ENCODE measurements at places on chromosomes 2 and 18.

DNA sequence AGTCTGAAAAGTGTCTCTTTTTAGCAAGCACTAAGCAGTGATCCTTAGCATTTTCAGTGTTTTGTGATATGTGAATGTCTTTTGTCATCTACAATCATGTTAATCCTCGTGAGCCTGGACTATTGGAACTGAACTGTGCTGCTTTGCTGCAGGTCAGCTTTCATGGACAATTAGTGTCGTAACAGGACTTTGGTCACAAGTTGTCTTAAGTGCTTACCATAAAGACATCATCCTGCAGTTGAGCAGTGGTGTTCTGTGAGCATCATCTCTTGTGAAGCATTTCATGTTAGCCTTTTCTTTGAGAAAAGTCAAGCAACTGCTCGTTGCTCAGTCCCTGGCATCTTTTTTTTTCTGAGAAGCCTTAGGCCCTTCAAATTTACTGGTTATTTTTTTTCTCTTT lies 135.9 kb downstream of the ZNF407 start:
- DNase-seq: no peak

GRCh38 chr2:228180181-228181097 lies 1.0 kb downstream of the SPHKAP start:
- DNase-seq: no peak

DNA sequence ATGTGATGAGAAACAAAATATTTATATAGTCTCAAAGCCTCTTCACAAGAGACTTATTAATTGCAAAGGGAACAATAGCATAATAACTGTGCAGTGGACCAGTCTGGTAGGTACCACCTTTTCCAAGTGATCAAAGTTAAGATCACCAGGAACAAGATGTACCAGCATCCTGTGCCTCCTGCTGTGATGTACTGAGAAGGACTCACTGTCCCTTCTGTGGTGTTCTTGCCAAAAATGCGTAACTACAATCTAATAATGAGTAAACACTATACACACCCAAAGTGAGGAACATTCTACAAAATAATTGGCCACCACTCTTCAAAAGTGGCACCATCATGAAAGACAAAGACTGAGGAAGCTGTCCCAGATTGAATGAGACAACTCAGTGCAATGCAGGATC lies 14.5 kb downstream of the GNLY start:
- no peak for DNase-seq

DNA sequence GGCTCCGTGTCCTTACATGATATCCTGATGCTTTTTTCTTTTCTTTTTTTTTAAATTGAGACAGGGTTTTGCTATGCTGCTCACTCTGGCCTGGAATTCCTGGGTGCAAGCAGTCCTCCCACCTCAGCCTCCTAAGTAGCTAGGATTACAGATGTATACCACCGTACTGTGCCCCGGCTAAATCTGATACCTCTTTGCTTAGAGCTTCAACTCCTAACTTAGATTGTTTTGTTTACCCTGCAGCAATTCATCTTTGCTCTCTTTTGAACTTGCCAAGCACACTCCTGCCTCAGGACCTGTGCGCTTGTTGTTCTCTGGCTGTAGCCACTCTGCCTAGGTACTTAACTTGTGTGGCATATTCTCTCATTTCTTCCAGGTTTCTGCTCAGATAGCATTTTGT lies 24.5 kb downstream of the RAB10 start:
- DNase-seq: no peak

- DNase-seq: no peak
Observed at GRCh38 chr2:108407864-108408729, 30.3 kb downstream of the SULT1C4 start.

DNA sequence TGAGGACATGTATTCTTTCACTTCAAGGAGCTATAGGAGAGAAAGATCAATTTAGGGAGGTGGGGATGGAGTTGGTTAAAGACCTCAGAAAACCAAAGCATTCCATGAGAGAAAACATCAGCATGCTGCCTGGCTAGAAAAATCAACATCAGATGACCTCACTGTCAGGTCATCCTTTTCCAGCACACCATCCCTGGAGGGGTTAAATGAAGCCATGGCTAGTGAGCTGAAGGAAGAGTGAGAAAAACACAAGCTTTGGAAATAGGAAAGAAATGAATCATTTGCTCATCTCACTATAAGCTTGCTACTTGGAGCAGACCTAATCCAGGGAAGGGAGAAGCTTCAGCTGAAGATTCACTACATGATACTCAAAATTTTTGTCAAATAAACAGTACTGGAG lies 109.5 kb upstream of the ITGB6 start:
- DNase-seq: no peak

- DNase-seq: no peak
Observed at GRCh38 chr2:116804901-116805300, 1009.6 kb upstream of the DDX18 start.

DNA sequence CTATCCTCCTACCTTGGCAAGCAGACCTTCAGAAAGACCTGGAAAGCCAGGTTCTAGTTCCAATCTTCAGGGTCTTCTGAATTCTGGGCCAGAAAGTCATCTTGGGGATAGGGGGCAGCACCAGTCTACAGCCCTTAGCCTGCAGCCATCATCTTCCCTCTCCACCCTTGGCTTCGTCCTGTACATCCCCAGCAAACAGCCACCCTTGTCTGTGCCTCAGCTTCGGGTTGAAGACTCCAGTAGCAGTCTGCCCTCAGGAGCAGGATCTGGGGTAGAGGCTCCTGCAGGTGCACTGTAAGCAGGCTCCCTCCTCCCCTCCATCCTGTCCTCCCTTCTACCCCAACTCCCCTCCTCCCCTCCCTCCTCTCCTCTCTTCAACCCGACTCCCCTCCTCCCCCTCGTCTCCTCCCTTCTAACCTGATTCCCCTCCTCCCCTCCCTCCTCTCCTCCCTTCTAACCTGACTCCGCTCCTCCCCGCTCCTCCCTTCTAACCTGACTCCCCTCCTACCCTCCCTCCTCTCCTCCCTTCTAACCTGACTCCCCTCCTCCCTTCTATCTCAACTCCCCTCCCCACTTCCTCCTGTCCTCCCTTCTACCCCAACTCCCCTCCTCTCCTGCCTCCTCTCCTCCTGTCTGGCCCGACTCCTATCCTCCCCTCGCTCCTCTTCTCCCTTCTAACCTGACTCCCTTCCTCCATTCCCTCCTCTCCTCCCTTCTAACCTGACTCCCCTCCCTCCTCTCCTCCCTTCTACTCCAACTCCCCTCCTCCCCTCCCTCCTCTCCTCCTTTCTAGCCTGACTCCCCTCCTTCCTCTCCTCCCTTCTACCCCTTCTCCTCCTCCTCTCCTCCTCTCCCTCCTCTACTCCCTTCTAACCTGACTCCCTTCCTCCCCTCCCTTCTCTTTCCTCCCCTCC lies 90.1 kb upstream of the SMAD2 start:
- no peak for DNase-seq

DNA sequence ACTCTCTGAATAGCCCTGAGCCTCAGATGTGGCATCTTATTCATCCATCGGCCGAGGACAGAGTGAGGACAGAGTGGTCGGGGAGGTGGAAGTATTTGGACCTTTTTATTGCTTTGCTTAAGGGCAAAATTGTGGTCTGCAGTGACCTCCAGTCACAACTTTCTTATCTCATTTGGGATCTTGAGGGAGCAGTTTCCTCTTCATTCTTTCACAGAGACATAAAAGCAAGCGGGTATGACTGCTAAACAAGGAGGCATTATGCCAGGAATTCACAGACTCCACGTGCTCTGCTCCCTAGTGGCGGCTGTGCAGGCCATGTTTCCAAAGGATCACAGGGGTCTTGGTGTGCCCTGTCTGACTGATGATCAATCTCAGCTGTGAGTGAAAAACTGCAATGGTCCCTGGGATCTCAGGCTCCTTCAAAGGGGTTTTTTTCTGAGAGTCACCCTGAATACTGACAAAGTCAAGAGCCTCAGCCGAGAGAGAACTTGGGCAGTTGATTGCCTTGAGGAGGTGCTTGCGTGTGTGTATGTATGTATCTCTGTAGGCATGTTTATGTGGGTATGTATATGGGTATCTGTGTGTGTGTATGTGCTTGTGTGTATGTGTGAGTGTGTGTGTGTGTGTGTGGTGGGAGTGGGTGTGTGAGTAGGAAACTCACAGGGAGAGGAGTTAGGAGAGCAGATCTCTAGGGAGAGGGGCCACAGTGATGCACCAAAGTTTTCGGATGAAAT lies 47.7 kb downstream of the RAPGEF4 start:
- no peak for DNase-seq

GRCh38 chr18:2330764-2331163 lies 240.5 kb downstream of the METTL4 start:
- no peak for DNase-seq

All from stimulated activated CD4-positive, alpha-beta T cell treated with anti-CD3 and anti-CD28 coated beads, Interleukin-4, amount 100 ng/mL, for 1 hour (primary cell).